ENCODE measurements at places on chromosomes 5 and 9.

DNA sequence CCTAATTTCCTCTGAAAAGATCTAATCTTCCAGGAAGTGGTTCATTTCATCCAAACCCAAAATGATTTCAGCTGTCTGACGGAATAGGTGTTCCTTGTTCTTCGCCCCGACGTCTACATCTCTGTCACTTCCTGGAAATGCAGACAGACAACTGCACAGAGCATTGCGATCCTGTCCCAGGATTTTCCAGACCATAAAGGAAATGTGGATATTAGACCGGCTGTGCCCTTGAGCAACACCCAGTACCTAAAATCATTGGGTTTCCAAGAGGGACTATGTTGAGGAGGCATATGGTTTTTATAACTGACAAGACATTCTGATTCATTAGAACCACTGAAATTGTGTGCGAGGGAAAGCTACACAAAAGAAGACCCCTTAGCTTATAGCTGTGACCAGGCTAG lies 74.2 kb downstream of the MSX2 start:
- DNase-seq, result no peak

GRCh38 chr5:115949096-115949495 lies 13.2 kb upstream of the LVRN start:
- DNase-seq, result no peak

DNA sequence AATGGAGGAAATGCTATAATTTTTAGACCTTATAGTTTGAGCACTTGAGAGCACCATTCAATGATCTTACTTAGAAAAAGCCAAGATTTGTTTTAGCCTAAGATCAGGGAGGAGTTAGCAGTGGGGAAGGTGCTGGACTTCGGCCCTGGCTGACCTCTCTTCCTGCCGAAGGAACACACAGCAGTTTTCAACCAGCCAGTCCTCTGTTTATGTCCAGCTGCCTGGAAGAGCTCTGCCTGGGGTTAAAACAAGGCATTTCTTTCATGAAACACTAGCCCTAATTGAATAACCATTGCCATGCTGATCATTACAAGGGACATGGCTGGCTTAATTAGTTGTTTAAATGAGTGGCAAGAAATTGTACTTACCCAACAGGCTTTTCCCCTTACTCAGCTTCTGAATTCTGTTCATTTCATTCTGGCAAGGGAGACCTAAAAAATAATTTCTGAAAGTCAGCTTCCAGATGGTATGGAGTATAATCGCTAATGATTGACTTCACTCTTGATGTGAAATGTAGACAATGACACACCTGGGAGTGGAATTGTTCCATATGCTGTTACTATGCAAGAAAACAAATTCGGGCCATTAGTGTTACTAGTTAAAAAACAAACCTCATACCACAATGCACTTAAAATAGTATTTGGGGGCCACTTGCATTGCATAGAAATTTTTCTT lies 514.2 kb downstream of the SPOCK1 start:
- no peak for DNase-seq

- DNase-seq, result no peak
Measured at GRCh38 chr5:3825531-3826451, 230.2 kb downstream of the IRX1 start.

DNA sequence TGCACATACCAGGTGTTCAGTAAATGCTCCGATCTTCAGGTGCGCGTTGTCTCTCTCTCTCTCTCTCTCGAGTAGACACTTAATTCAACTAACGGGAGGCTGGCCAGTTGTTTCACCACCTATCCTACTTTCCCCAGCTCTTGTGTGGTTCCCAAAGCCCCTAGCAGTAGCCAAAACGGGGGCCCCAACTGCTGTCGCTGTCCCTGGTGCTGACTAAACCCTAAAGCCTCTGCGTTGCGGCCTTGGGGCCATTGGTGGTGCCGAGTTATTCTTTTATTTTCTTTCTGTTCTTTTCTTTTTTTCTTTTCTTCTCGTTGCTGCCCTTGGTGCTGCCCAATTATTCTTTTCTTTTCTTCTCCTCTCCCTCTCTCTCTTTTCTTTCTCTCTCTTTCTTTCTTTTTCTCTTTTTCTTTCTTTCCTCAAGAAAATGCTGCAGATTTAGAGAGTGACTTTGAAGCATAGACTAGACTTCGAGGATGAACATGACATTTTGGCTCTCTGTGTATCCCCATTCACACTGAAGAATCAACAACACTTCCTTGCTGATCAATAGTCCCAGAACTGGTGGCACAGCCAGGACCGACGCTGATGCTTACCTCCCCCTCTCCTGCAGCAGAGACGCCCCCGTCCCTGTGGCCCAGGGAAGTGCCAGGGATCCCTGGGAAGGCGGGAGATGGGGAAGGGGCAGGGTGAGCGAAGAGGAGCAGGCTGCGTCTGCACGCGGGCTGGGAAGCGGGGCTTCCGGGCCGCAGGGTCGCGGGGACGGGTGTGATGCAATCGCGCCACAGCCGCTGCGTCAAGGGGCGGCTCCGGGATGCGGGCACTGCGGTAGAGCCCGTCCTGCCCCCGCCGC lies at the start of gene FBLL1:
Gene FBLL1 (plus strand): TSS at position 785 of the 853 bp plus-strand sequence. CDS start 200 bp downstream, outside the sequence.
- no peak for DNase-seq

GRCh38 chr5:45094876-45095440 lies 286.2 kb downstream of the MRPS30 start:
- DNase-seq, result no peak
